ENCODE measurements at places on chromosomes 2 and 18.

DNA sequence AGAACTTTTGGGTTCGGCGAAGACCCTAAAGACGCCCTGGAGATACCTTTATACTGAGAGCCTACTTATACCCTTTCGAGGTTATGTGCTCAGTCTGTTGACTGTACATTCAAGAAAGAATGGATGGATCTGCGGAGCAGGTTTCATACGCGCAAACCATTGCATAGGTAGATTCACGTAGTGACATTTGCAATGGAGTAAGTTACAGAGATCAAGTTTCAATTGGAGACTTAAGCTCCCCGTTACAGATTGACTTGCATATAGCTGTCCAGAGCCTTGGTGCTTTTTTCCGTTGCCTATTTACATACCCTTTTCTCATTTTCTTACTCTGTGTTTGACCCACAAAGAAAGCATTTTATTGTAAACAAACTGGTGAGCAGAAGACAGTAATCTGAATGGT, 923 bp downstream of the PSMD1 start:
- no peak for DNase-seq

- peak; percentile 9 for DNase-seq
Observed at GRCh38 chr2:61575447-61575859, 37.3 kb upstream of the XPO1 start.

GRCh38 chr2:239730897-239731296, 294.2 kb downstream of the NDUFA10 start:
- DNase-seq: no peak

- no peak for DNase-seq
Observed at GRCh38 chr2:211306929-211307328, 750.5 kb downstream of the CPS1 start.

- DNase-seq: no peak
Observed at GRCh38 chr2:29174937-29175336, 59.7 kb downstream of the CLIP4 start.

GRCh38 chr2:216918088-216918680, 58.3 kb upstream of the TNP1 start:
- DNase-seq: peak; percentile 84

GRCh38 chr2:120647487-120647886, 88.2 kb upstream of the GLI2 start:
- DNase-seq: peak; percentile 33

DNA sequence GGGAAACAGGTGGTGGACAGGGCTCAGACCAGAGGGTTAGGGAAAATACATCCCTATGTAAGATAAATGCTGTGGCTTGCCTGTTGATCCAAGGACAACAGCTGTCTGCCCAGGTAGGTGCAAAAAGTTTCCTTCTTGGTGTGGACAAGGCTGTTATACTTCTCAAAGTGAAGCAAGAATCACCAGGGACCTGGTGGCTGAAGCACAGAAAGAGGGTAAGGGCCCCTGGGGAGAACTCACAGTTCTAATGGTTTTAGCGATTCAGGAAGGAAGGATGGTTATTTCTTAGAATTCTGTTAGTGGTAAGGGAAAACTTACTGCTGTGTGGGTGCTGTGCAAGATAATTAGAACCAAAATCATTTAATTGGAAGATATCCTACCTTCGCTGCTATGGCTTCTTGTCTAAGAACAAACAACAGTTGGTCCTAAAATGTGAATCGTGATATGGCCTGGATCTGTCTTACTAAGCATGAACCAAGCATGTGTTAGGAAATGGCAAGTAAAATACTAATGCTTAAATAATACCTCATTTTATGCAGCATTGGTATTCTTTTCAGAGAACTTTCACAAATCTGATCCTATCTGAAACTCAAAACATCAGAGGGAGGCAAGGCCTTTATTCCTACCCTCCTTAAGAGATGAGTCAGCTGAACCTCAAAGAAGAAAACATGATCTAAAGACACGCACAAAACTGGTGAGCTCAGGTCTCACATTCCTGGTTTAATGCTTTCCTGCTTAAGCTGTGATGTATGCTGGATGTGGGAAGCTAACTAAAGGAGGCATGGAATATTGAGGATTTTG, 159.2 kb upstream of the THUMPD2 start:
- peak; percentile 52 for DNase-seq

DNA sequence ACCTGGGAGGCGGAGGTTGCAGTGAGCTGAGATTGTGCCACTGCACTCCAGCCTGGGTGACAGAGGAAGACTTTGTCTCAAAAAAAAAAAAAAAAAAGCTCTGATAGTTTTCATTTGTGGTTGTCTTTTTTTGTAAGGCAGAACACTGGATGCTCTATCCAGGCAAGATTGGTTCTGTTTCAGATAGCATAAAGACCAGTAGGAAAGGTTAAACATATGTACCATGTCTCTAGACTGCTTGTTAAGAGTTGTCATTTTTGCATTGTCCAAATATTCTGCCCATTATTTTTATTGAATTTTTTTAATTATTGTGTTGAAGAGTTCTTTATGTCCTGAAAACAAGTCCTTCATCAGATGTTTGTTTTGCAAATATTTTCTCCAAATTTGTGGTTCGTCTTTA, 60.0 kb downstream of the NCOA1 start:
- no peak for DNase-seq

- no peak for DNase-seq
Observed at GRCh38 chr2:55108456-55109160, 58.4 kb upstream of the RTN4 start.

DNA sequence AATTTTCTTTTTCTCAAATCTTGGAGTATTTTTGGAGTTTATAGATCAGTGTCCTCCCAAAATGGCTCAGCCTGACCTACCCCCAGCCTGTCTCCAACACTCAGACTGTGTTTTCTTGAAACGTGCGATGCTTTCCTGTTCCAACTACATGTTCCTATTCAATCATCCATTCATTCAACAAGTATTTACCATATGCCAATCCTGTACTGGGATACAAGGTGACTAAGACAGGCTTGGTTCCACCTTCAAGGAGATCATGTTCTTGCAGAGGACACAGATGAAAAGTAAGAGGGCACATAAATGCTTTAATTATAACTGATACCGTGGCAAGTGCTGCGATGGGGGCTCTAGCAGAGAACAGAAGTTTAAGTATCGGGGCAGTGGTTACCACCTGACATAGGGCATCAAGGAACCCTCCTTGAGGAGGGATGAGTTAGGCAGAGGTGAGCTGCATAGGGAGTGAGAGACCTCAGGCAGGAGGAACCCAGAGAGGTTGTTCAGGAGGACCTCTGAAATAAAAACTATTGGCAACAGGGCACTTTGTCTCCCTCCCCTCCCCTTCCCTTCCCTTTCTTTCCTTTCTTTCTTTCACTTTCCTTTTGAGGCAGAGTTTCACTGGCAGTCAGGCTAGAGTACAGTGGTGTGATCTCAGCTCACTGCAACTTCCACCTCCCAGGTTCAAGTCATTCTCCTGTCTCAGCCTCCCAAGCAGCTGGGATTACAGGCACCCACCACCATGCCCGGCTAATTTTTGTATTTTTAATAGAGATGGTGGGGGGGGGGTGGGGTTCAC, 469.0 kb downstream of the EPHA4 start:
- no peak for DNase-seq

- DNase-seq: no peak
Observed at GRCh38 chr2:183950673-183951072, 647.7 kb upstream of the ZNF804A start.

DNA sequence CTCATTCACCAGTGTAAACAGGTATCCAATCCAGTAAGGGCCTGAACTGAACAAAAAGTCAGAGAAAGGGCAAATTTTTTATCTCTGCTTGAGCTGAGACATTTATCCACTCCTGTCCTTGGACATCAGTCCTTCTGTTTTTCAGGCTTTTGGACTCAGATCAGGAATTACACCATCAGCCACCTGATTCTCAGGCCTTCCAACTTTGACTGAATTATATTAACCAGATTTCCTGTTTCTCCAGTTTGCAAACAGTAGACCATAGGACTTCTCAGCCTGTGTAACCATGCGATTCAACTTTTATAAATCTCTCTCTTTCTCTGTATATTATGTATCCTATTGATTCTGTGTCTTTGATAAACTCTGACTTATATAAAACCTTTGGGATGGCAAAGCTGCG, 289.3 kb upstream of the CDH2 start:
- no peak for DNase-seq

GRCh38 chr2:3105814-3106569, 271.6 kb downstream of the EIPR1 start:
- no peak for DNase-seq

DNA sequence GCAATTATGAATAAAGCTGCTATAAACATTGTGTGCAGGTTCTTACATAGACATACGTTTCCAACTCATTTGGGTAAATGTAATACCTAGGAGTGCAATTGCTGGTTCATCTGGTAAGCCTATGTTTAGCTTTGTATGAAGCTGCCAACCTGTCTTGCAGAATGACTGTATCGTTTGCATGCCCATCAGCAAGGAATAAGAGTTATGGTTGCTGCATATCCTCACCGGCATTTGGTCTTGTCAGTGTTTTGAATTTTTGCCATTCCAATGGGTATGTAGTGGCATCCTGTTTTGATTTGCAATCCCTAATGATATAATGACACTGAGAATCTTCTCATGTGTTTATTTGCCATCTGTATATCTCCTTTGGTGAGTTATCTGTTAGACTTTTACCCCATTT, 20.7 kb downstream of the CCDC150 start:
- peak; percentile 75 for DNase-seq

GRCh38 chr2:195500879-195501278, 156.1 kb upstream of the SLC39A10 start:
- no peak for DNase-seq

GRCh38 chr2:16525265-16525887, 140.3 kb downstream of the CYRIA start:
- DNase-seq: no peak

DNA sequence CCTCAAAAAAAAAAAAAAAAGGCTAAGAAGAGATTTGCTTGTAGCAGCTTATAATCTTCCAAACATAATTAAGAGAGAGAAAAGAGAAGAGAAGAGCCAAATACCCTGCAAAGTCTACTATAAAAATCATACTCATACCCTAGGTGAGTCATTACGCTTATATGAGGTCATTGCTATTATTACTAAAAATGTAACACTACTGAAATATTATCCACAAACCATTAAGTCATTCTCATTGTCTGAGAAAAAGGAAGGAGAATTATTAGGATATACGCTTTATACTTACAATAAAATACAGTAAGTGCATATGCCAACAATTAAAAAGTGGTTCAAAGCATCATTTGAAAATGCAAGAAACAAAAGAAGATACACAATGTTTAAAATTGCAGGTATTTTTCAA, 66.5 kb downstream of the COLEC12 start:
- no peak for DNase-seq

DNA sequence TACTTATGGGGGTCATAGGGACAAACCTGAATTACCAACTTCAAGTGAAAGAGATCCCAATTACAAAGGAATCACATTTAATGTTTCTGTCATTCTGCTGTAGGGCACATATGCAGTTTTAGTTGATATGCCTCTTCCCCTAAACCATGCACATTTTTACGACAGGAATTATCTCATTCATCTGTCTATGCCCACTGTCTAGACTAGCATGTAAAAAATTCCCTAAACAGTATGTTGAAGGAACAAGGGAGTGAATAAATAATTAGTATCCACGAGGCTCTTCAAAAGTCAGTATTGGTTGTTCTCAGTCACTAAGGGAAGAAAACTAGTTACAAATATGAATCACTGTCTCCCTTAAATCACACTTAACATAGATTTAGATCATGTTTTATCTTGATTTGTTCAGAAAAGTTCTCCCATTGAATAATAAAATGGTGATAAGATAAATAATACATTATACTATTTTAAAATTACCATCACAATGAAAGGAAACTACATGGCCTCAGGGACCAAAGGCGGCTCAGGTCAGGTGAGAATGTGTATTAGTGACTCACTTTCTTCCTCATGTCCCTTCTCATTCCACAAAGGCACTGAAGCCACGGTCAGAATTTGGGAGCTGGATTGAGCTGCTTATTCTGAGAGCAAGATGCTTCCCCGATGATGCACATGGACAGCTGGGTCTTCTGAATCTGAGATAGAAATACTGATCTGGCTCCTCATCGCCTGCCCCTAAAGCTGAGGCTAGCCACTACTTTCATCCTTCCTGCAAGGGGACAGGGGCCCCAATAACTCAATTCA, 29.1 kb downstream of the DYM start:
- no peak for DNase-seq

DNA sequence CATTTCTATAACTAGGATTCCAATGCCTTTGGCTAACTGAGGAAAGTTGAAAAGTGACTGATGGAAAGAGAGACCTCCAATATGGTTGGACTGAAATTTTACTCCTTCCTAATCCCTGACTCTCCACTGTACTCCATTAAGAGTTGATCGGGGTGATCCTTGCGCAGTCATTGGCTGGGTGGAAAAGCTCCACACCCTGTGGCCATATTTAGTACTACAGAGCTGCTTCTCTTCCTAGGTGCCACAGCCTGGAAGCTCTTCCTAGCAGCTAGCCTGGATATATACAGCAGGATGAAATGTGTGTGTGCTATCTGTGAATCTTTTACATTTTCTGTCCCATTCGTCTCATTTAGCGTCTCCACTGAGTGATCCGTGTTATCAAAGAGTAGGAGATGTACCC, 71.2 kb downstream of the MEP1B start:
- no peak for DNase-seq

GRCh38 chr2:7094231-7094741, 177.1 kb downstream of the RNF144A start:
- no peak for DNase-seq

GRCh38 chr2:30948857-30949256, 141.6 kb upstream of the CAPN13 start:
- no peak for DNase-seq

GRCh38 chr18:79393635-79394533, 1.8 kb upstream of the NFATC1 start:
- DNase-seq: peak; percentile 66

GRCh38 chr2:10067881-10068280, 12.3 kb downstream of the CYS1 start:
- DNase-seq: no peak

DNA sequence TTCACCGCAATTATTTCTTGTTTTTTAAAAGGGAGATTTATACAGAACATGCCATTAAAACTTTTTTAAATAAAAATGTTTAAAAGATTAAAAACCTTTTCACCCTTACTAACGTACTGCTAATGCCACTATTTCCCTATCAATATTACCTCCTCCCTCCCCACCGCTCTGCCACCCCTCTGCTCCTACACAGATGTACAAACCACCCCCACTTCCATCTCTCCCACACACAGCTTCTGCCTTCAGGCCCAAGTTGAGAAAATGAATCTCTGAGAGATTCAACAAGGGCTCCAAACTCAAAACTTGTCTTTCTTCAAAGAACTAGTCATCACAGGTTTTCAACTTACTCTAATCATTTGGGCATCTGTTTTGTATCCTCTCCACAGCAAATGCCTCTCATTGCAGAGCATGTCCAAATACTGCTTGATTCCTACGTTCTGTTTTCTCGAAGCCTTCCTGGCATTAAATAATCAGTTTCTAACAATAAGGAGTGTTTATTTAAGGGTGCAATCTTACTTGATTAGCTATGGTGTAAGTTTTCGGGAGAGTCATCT, 32.1 kb downstream of the FARSB start:
- DNase-seq: no peak

Measured in A172 (cell line).